Activated naive CD8-positive, alpha-beta T cell treated with anti-CD3 and anti-CD28 coated beads, Interleukin-2, amount 10 ng/mL, durations not matched to agents 7 days and 5 days (primary cell): ENCODE measurements at places on chromosomes 4 and X. TPM values are rescaled to one million over a fixed set of nuclear protein-coding genes. Genes with fewer than 3 reads are reported as not detected.
A peak's percentile ranks its signal among the peaks of the same experiment; 100 is the strongest.

CCDC120 gene
- 9.1 TPM for total RNA-seq

XG gene
- 0.43 TPM for total RNA-seq

- DNase-seq, result no peak
These were observed 78.5 kb downstream of the MID1IP1 start for GRCh38 chrX:38879631-38880220.

GRCh38 chr4:76386566-76387305 is 34.2 kb downstream of the CCDC158 start:
- DNase-seq, result no peak

GAK gene
- total RNA-seq, result 182 TPM

IL9R gene
- total RNA-seq, result 31.4 TPM

GAGE13 gene
- not detected for total RNA-seq

GRCh38 chr4:116537828-116538227 is 547.5 kb downstream of the TRAM1L1 start:
- DNase-seq, result no peak

GRCh38 chr4:2619459-2619858 is 83.0 kb downstream of the FAM193A start:
- no peak for DNase-seq

MTMR8 gene
- 3.5 TPM for total RNA-seq

GRCh38 chr4:169351872-169352271 is 81.1 kb upstream of the SH3RF1 start:
- DNase-seq, result no peak

GRCh38 chr4:134756421-134756820 is 554.8 kb upstream of the PABPC4L start:
- DNase-seq, result no peak

- no peak for DNase-seq
These were observed 10.5 kb upstream of the CHRDL1 start for GRCh38 chrX:110806145-110806544.

- DNase-seq, result no peak
These were observed 1026.9 kb upstream of the SLIT2 start for GRCh38 chr4:19224820-19225219.

DUSP21 gene
- total RNA-seq, result not detected

- no peak for DNase-seq
These were observed 14.9 kb downstream of the ZFP92 start for GRCh38 chrX:153426204-153426603.

- DNase-seq, result no peak
These were observed 83.1 kb upstream of the TEX13D start for GRCh38 chrX:124249345-124249744.

GRCh38 chrX:75522565-75523431 is at the start of gene ZDHHC15:
TSS of gene ZDHHC15 (minus strand) at chrX:75523037. CDS start at chrX:75523024, 13 bp downstream.
- DNase-seq, result peak; percentile 52

PDE6B gene
- total RNA-seq, result 23.2 TPM

SLC38A5 gene
- 58.8 TPM for total RNA-seq

DNA sequence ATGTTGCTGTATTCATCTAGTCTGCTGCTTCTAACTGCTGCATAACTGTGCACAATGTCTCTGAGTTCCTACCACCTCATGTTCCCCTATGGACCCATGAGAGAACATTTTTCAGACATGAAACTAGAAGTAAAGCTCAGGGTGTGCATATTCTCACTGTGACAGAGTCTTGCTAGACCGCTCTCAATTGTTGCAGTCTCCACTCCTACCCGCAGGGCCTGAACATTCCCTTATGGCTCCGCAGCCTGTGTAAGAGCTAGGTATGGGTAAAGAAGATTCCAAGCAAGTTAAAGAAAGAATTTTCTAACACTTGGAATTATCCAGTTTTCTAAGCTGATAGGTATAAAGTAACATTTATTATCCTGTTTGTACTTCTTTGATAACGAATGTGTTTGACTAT is 5.4 kb downstream of the OCIAD2 start:
- no peak for DNase-seq

DNA sequence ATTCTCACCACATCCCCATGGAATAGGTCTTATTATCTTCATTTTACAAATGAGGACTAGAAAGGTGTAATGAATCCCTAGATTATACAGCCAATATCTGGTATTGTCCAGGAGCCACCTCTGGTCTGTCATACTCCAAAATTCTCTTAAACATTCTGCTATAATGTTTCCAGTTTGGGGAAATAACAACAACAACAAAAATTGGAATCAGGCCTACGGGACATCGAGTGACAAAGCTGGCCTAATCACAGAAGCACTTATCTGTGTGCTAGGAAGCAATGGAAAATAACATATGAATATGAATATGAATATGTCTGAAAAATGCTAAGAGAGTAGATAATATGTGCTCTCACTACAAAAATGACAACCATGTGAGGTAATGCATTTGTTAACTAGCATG is 264.1 kb downstream of the GASK1B start:
- no peak for DNase-seq
